ENCODE measurements at places on chromosomes 5 and 9.

- no peak for DNase-seq
Measured at GRCh38 chr5:59407967-59408366, 485.6 kb downstream of the PDE4D start.

GRCh38 chr9:74663439-74663838, 166.3 kb downstream of the RORB start:
- DNase-seq: no peak

- DNase-seq: no peak
Measured at GRCh38 chr5:6435356-6435755, 13.3 kb upstream of the UBE2QL1 start.

- no peak for DNase-seq
Measured at GRCh38 chr9:121369595-121370265, at the start of gene STOM. Gene STOM, minus strand, starts transcription at chr9:121370250. Its CDS starts 63 bp downstream, at chr9:121370187.

- DNase-seq: no peak
Measured at GRCh38 chr9:100619665-100620064, 41.8 kb downstream of the CAVIN4 start.

DNA sequence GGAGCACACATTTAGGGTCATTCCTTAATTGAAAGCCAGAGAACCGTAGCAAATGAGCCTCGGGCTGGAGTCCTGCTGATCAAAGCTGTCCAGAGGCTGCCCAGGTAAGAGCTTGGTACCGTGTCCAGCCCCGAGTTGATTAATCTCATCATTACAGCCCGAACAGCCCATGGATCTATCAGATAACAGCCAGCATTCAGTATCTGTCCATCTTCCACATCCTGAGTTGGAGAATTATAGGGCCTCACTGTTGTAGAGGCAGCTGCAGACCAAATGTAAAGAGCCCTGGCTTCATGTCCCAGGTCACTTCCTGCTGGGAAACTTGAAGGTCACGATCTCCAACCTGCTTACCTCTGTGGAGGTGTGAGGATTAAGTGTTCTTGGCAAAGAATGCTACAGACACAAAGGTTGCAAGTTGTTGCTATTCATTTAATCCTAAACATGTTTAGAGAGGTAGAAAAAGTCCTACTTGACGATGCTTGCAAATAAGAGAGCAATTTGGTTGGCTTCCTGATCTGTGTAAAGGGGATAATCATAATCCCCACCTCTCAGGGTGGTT, 16.1 kb downstream of the GGTA1 start:
- no peak for DNase-seq

DNA sequence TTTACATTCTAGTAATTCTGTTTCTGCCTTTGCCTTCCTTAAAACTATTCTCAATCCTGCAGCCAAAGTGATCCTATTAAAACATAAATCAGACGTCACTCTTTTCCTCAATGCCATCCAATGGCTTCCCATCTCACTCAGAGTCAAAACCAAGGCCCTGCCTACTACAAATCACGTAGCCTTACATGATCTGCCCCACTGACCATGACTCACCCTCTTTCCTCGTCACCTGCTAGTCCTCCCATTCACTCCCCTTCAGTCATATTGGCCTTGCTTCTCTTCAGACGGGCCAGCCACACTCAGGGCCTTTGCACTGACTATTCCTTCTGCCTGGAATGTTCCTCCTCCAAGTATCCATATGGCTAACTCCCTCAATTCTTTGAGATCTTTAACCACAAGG, 39.0 kb upstream of the DMXL1 start:
- no peak for DNase-seq

DNA sequence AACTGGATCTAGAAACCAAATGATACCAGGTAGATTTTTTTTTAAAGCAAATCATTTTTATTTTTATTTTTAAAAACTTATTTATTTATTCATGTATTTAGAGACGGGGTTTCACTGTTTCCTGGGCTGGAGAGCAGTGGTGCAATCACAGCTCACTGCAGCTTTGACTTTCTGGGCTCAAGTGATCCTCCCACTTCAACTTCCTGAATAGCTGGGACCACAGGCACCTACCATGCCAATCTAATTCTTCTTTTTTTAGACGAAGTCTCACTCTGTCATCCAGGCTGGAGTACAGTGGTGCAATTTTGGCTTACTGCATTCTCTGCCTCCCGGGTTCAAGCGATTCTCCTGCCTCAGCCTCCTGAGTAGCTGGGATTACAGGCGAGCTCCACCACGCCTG, 41.3 kb upstream of the CDK20 start:
- no peak for DNase-seq

GRCh38 chr5:54905942-54906537, 79.4 kb downstream of the ESM1 start:
- DNase-seq: peak; percentile 63

DNA sequence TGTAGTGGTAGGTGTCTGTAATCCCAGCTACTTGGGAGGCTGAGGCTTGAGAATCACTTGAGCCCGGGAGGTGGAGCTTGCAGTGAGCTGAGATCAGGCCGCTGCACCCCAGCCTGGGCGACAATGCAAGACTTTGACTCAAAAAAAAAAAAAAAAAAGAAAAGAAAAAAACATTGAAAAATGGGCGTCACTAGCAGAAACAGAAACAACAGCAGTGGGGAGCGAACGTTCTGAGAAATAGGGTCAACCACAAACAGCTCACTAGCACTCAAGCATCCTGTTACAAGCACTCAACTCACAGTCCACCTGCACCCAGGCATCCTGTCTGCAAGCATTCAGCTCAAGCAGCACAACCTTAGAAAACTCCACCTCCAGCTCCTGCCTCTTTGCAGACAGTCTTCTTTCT, 17.2 kb downstream of the TRIM14 start:
- DNase-seq: peak; percentile 87

DNA sequence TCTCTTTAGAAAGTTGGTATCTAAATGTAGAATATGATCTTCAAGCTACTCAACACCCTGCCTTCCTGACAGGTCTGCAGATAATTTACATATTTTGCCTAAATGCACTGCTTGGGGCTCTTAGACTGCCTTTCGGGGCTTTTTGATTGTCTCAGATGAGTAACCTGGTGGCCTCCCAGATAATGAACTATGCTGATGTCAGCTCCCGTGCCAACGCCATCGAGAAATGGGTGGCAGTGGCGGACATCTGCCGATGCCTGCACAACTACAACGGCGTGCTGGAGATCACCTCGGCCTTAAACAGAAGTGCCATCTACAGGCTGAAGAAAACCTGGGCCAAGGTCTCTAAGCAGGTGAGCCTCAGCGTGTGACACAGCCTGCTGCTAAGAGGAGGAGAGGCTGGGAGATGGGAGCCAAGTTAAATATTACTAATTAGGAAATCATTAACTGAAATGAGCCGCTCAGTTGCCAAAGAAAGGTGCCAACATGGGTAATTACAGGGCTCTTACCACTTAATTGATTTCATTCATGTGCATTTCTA, 20.8 kb upstream of the CKMT2 start:
- DNase-seq: no peak
